Activated naive CD4-positive, alpha-beta T cell treated with Interleukin-2 at 50 U/mL for 16 hours (primary cell): ENCODE measurements at places on chromosomes 5 and 9.

DNA sequence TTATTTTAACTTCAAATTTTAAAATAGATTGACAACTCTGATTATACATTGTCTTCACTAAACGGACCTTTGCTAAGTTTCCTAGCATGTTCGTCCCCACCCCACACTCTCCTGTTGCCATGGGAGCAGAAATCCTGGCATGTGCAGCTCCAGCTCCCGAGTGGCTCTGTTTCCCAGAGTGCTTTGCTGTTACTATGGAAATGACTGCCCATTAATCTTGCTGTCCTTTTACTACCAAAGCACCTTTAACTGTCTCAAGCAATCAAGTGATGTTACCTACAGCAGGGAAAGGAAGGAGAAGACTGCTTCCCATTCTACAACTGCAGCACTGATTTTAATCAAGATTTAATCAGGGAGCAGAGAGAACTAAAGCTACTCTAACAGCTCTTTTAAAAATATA, 212.0 kb upstream of the KIF2A start:
- DNase-seq, result no peak

GRCh38 chr5:159582756-159583541, 252.7 kb upstream of the IL12B start:
- DNase-seq, result no peak

DNA sequence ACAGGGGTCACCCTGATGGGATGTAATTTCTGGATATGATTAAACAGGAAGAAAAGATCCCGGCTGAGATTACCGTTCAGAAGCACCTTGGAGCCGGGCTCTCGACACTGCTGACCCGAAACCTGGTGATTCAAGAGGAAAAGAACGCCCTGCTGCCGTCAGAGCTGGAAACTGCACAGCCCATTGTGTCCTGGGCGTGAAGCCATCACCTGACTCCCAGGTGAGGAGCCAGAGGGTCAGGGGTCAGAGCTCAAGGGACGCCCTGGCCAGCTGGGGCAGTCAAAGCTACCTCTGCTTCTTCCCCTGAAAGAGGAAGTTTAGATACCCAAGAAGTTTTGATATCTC, 17.8 kb upstream of the SLC12A7 start:
- no peak for DNase-seq

DNA sequence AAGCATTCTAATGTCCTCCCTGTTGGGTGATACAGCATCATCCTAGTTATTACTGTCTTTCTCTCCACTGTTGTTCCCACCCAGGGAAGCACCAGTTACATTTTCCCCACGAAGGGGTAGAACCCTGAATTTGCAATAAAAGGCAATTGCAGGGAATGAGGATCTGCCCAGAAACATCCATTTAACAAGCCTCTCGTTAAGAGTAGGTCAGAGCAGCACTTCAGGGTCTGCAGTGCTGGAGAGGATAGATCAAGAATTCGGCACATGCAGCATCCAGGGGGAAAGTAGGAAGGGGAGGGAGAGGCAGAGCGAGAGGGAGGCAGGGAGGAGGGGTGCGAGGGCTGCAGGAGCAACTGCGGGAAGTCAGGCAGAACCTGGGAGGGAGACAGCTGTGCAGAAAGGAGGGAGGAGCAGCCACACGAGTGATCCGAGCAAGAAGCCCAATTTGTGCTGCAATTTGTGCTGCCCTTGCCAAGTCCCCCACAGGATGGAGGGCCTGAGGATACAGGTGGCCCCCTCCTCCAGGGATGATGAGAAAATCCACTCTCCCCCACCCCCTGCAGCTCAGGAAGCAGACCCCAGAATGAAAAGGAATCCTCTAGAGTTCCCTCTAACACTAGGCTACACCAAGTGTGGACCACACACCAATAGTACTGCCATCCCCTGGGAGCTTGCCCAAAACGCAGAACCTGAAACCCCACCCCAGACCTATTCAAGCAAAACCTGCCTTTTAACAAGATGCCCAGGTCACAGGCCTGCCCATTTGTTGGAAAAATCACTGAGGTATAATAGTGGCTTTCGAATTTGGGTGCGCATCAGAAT, 62.2 kb downstream of the EPB41L4B start:
- no peak for DNase-seq

DNA sequence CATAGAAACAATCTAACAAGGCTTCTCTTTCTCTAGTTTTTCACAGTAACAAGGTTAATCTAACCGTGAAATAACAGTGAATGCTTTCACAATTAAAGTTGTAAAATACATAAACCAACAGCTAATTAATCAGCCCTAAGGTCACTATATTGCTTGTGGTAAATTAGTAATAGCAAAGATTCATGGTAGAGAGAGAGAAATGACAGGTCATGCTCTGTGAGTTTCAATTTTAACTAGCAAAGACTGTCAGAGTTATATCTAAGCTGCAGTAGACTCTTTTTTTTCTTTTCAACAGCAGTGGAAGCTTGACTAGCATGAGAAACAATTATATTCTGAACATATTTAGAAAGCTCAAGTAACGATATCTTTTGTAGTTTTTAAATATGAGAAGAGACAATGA, 1068.0 kb downstream of the MAT2B start:
- DNase-seq, result no peak

DNA sequence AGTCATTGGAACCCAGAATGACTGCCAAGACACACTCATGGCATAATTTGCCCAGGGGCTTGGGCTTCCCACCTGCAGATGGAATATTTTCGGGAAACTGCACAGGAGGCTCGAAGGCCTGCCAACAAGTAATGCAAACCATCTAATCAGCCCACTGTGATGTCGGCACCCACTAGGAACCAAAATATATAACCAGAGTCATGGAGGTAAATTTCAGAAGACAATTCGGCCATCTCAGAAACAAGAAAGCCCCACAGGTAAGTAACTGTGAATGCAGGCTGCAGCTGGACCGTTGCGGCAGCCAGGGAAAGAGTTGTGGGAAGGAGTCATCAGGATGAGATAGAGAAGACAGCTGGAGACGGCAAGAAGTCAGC, 264.4 kb downstream of the SYK start:
- DNase-seq, result no peak

DNA sequence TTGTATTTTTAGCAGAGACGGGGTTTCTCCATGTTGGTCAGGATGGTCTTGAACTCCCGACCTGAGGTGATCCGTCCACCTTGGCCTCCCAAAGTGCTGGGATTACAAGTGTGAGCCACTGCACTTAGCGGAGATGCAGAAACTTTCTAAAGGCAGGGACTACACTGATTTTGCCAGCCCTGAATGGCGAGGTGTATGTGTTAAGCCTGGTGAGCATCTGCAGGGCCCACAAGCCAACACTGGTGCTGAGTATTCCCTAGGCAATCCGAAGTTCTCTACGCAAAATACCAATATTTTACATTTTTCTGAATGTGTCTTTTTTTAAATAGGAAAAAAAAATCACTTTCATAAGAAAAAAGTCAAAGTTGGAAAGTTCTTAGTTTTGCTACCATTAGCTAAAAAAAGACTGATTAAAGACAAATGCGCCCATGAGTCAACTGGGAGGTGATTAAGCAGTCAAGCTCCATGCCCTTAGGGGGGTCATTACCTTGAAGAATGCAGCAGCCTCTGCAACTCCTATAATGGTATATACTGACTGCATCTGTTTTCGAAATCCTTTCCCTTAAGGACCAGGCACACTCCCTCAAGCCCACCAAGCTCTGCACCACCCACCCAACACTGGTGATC, 502.8 kb downstream of the BNC2 start:
- no peak for DNase-seq

- no peak for DNase-seq
These were observed 178.3 kb downstream of the MRPS30 start for GRCh38 chr5:44987026-44987425.
